ENCODE measurements at places on chromosomes 2 and 18.

GRCh38 chr2:218010140-218010983 is 7.6 kb upstream of the TNS1 start:
- DNase-seq = no peak

GRCh38 chr2:101986376-101986775 is 5.4 kb upstream of the IL1R2 start:
- DNase-seq = no peak

DNA sequence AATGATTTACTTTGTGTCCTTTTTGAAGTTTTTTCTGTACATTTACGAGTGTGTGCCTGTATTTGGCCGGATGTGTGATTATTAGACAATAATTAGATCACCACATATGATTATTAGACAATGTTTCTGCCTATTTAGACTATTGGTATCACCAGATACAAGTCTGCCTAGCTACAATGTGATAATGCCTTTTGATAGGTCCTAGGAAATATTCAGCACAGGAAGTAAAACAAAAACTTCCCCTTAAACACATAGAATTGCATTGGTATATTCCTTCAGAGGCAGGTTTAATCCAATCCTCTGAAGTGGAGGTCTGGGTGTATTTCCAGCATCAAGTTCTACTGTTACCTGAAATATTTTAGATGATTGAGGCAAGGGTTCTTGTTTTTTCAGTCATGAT is 275.1 kb downstream of the TGIF1 start:
- no peak for DNase-seq

DNA sequence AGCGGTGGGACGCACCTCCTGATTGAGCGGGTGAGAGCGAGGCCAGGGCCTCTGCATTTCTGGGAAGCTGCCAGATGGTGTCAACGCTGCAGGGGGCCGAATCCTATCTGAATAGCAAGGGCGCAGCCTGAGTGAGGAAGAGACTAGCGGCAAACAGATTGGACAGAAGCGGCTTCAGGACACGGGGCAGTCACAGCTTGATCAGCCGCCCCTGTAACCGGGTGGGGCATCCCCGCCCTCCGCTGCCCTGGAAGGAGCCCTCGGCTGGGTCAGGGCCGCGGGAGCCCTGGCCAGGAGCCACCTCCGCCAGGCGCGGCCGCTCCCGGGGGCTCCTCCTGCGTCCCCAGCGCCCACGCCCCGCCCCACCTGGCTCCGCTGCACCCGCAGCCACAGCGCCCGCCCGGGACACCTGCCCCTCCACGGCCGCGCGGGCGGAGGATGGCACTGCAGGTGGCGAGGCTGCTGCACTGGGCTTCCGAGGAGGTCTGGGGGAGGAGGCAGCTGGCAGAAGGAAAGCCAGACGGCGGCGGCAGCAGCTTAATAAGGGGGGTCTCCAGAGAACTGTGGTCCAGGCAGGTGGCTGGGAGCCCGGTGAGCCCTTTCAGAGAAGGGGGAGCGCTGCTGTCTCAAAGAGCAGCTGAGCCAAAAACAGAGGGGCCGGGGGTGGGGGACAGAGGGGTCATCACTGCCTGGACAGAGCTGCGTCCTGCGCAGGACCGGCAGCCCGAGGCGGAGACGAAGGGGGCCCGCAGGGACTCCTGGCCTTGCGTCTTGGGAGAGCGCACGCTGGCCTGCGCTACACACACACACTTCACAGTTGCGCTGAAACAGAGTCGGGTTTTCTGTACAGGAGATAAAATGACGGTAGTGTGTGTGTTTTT is 18.8 kb upstream of the SOX11 start:
- no peak for DNase-seq

GRCh38 chr2:27701676-27702075 is 38.0 kb downstream of the SLC4A1AP start:
- DNase-seq = no peak

DNA sequence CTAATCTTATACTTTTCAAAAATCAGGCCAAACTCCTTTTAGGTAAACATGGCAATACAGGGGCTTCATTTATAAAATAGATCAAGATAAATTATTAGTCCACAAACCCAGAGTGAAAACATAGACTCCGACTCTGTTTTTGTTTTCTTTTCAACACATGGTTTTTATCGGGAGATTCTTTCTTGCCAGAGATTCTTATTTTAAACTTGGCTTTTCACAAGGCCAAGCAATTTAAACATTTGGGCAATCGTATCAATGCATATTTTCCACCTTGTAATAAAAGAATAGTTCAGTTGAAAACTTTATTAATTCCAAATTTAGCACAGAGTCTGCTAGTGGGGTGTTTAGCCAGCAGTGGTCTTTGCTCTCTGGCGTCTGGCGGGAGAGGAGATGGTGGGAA is 71.9 kb downstream of the SOX11 start:
- DNase-seq = no peak

DNA sequence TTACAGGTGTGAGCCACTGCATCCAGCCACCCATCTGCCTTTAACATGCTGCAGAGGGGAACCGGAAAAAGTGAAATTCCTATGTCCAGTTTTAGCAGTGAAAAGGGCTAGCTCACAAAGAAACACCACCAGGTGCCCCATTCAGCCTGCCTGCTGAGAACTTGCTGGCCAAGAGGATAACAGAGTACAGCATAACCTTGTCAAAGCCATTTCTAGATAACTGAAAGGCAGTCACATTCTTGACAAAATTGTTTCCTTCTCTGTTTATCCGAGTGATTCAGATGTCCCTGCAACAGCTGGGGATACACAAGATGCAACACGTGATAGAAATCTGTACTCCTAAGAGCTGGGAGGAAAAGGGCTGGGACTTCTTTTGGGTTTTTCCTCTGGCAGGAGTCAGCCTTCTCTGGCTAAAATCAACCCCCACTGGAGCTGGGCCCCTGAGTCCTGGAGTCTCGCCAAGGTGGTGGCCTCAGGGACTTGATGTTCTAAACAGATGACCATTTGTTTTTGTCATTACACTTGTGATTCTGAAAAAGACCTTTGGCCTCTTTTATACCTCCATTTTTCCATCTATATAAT is 505.4 kb downstream of the BCL11A start:
- no peak for DNase-seq

DNA sequence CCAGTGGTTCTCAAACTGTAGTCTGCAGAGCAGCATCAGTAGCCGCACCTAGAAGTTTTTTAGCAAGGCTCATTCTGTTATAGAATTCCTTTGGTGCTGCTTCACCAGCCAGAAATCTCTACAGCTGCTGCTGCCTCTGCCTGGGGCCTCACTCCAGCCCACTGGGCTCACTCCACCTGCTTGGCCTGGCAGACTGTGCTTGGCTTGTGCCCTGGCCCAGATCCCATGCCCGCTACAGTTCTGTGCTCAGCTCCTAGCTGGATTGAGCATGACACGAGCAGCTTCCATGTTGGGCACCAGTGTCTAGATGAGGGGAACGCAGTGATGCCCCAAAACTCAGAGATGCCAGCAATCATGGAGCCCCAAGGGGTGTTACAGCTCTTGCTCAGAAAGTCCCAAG is 22.6 kb downstream of the MAPK4 start:
- no peak for DNase-seq

- DNase-seq = no peak
Measured at GRCh38 chr18:26471027-26471426, 77.3 kb downstream of the KCTD1 start.

DNA sequence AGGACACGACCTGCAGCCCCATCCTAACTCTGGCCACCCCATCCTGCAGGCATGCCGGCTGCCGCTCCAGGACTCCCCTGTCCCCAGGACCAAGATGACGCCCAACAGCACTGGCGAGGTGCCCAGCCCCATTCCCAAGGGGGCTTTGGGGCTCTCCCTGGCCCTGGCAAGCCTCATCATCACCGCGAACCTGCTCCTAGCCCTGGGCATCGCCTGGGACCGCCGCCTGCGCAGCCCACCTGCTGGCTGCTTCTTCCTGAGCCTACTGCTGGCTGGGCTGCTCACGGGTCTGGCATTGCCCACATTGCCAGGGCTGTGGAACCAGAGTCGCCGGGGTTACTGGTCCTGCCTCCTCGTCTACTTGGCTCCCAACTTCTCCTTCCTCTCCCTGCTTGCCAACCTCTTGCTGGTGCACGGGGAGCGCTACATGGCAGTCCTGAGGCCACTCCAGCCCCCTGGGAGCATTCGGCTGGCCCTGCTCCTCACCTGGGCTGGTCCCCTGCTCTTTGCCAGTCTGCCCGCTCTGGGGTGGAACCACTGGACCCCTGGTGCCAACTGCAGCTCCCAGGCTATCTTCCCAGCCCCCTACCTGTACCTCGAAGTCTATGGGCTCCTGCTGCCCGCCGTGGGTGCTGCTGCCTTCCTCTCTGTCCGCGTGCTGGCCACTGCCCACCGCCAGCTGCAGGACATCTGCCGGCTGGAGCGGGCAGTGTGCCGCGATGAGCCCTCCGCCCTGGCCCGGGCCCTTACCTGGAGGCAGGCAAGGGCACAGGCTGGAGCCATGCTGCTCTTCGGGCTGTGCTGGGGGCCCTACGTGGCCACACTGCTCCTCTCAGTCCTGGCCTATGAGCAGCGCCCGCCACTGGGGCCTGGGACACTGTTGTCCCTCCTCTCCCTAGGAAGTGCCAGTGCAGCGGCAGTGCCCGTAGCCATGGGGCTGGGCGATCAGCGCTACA is 2.1 kb downstream of the GPBAR1 start:
- DNase-seq = no peak

GRCh38 chr18:73286584-73286983 is 418.8 kb upstream of the NETO1 start:
- no peak for DNase-seq

DNA sequence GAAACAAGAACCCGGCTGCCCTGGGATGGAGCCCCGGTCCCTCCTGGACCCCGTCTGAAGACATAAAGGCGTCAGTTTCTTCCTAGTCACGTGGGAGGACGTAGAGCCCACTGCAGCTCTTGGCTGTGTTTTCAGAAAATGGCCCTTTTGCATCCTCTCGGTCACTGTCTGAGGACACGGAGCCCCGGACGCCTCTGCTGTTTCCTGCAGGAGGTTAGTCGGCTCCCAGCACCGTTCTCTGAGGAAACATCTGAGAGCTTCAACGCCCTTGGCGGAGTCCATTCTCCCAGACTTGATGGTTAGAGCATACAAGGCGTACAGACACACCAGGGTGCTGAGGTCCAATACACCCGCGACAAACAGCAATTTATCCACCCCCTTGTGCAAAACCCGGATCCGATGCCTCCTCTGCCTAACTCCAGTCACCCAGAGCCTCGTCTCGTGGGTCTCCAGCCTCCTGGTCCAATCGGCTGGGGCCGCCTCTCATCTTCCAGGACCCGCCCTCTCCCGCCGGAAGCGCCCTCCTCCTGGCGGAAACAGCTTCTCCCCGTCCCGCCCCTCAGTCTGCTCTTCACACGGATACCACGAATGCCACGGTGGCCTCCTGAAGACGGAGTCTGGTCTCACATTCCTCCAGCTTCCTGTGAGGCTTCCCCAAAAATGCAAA is 119.4 kb downstream of the TMEM18 start:
- no peak for DNase-seq

DNA sequence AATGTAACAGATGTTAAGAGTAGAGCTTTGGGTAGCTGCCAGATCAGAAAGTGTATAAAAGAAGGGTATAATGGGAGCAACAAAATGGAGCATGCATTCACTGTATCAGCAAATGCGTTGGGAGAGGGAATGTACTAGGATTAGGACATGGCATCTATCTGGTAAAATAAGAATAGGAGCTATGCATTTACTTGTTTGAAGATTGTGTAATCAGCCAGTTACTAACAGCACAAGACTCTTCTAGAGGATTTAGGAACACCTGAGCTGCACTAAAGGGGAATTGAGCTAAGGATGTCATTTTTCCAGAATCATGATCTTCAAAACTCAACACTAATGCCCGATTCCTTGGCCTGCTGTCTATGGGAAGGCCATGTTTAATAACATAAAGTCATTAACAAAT is 394.2 kb upstream of the TNP1 start:
- DNase-seq = no peak

DNA sequence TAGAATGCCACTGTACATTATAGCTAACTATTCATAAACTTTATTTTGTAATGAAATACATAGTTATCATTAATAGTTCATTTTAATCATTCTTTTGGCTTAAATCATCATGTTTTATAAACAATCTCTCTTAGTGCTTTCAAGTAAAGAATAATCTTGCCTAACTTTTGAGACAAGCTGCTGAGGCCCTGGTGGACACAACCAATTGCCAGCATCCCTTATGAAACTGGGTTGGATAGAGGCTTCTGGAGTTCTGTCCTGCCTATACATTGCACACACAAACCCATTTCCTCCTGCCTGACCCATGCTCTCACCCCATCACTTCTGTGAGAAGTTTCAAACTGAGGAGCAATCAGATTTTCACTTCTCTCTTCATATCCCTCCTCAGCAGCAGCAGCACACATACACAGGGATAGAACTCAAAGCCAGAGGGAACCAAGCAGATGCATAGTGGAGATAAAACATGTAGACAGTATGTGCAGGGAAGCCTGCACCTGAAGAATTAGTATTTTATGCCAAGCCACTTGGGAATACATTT is 450.0 kb upstream of the SLC14A2 start:
- DNase-seq = no peak

DNA sequence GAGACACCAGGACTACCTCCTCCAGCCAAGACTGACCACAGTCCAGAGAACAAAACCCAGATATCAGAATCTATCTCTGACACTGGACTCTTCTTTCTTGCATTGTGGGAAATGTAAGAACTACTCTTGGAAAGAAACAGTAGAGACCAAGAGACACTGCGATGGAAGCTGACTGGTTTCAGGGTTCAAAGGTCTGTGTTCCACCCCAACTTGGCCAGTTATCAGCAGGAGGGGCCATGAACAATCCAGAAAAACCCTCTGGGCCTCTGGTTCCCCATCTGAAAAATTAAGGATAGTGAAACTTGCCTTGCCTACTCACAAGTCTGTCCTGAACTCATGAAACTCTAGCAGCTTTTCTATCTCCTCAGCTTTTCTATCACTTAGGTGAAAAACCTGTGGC is 166.5 kb downstream of the SUCLG1 start:
- no peak for DNase-seq

GRCh38 chr2:19026261-19026660 is 332.2 kb downstream of the OSR1 start:
- DNase-seq = no peak

DNA sequence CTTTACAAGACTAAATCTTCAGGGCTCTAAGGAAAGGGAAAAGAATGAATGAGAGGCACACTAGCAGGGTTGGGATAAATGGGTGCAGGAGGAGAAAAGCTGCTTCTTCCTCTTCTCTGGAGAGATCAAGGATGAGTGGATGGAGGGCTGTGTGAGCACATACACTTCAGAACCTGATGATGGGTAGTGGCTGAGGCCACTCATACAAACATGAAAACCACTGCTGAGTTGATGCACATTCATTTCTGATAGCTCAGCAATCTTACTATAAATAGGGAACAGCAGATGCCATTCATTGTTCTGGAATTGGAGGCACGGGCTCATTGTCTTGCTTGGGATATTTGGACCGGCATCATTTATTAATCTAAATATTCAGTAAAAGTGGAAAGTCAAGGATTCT is 152.4 kb upstream of the KCTD1 start:
- no peak for DNase-seq

GRCh38 chr2:85813211-85813981 is 59.6 kb downstream of the ATOH8 start:
- DNase-seq = no peak

Data from caudate nucleus (tissue), 63 donors.